ENCODE measurements at places on chromosomes 13 and 19. TPM values are rescaled to one million over a fixed set of nuclear protein-coding genes. Genes with fewer than 3 reads are reported as not detected.
A peak's percentile ranks its signal among the peaks of the same experiment; 100 is the strongest.

ZNF230 gene
- 1.7 TPM for total RNA-seq

ZNF468 gene
- total RNA-seq, result 22.1 TPM

ZNF799 gene
- total RNA-seq, result 3.0 TPM

FAM83E gene
- 0.14 TPM for total RNA-seq

SIRT2 gene
- 26.1 TPM for total RNA-seq

RPS28 gene
- total RNA-seq, result 508 TPM

SLC10A2 gene
- not detected for total RNA-seq

OSCAR gene
- not detected for total RNA-seq

FFAR3 gene
- total RNA-seq, result not detected

ASPDH gene
- not detected for total RNA-seq

LYPD3 gene
- 0.98 TPM for total RNA-seq

U2AF2 gene
- 142 TPM for total RNA-seq

CBY2 gene
- total RNA-seq, result not detected

DNA sequence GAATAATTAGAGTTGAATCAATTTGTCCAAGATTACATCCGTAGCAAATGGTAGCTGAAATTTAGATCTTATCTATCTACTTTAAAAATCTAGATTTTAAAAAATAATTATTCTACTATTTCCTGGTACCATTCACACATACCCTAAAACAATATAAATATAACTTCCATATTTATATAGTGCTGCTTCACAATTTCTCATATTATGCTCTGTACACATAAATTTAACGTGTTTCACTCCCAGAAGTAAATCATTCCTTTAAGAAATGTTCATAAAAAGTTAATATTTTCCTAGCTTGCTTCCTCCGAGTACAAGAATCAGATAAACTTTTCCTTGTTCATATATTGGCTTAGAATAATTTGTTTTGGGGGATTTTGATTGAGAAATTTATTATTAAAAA is 857.0 kb upstream of the SPRY2 start:
- no peak for DNase-seq

DNA sequence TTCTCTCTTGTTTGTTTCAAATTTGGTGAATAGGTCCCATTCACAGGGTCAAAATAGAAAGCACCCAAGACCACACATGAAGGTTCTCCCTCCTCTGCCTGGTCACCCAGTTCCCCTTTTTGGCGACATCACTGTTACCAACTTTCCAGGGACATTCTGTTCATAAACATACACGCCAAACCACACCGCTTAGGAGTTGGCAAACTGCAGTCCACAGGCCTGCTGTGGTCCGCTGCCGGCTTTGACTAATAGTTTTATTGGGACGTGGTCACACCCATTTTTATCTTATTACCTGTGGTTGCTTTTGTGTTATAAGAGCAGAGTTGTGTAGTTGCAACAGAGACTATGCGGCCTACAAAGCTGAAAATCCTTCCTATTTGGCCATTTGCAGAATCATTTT is 24.2 kb downstream of the UHRF1 start:
- no peak for DNase-seq

- DNase-seq, result no peak
Measured at GRCh38 chr13:39599842-39600241, 3.2 kb downstream of the LHFPL6 start.

- no peak for DNase-seq
Measured at GRCh38 chr13:74074723-74075122, 59.5 kb downstream of the KLF12 start.

DNA sequence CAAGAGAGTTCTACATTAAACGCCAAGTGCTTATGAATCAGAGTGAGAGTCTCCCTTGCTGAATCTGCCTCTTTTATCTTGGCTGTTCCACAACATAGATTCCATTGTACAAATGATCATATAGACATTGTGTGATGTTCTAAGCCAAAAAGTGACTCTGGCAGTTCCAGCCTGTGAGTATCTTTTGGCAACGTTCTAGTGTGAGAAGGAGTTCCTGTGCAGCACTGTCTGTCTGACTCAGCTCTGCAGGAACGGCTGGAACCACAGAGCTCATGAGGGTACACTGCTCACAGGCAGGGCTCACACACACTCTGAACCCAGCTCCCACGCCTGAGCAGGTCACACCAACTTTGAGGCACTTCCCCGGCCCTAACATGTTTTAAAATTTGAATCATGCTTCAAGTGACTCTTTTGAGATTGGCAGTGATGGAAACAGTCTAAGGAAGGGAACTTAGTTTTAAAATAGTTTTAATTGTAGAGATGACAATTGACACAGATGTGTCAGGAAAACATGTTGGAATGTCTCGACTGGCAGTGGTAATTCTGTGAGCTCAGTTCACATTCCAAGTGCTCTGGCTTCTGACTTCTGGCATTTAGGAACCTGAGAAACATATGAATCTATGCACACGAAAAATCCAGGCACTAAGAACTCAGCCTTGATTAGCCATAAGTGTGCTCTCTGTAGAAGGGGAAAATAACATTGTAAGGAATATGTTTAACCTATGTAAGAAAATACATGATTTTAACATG is 272.0 kb downstream of the UQCRFS1 start:
- DNase-seq, result no peak

GRCh38 chr19:15280915-15281683 is 48.9 kb upstream of the EPHX3 start:
- peak; percentile 69 for DNase-seq

DNA sequence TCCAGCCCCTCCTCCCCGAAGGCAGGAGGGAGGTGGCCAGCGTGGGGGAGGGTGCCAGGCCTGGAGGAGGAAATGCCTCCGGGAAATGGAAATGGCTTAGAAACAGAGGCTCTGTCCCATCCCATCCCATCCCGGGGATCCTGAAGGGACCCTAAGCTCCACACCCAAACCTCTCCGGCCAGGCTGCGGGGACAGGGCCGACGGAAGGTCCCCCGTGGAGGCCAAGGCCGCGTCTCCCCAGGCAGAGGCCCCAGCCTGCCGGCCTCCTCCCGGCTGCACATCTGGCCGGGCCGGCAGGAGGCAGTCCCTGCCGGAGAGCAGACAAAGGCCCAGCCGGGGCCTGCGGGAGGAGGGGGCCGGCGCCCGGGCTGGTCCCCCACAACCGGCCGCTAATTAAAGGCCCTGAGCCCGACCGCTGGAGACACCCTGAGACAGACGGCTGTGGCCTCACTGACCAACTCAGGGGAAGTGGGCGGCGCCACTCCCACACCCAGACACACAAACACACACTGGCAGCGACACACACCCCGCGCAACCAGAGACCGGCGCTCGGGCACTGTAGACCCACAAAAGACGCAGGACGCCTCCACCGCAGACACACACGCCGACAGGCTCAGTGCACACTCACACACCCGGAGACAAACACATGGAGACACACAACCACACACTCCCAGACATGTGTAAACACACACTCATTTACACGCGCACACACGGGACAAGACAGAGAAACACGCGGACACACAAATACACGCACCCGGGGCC is 1.1 kb downstream of the ADAMTS10 start:
- no peak for DNase-seq

- no peak for DNase-seq
Measured at GRCh38 chr19:2759362-2759761, 19.5 kb upstream of the SLC39A3 start.

- DNase-seq, result no peak
Measured at GRCh38 chr13:38444904-38445303, 95.3 kb downstream of the UFM1 start.

DNA sequence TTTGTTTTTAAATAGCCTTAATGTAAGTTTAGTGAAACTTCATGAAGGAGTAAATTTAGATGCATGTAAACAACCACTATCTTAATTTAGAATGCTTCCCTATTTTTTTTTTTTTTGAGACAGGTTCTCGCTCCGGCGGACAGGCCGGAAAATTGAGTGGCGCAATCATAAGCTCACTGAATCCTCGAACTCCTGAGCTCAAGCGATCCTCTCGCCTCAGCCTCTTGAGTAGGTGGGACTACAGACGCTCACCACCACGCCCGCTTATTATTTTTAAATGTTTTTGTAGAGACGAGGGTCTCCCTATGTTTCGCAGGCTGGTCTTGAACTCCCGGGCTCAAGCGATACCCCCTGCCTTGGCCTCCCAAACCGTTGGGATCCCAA is 1.6 kb downstream of the TEX30 start:
- no peak for DNase-seq

- DNase-seq, result no peak
Measured at GRCh38 chr19:15249972-15250639, 17.9 kb upstream of the EPHX3 start.

GRCh38 chr13:40223585-40223984 is 442.9 kb downstream of the FOXO1 start:
- no peak for DNase-seq

DNA sequence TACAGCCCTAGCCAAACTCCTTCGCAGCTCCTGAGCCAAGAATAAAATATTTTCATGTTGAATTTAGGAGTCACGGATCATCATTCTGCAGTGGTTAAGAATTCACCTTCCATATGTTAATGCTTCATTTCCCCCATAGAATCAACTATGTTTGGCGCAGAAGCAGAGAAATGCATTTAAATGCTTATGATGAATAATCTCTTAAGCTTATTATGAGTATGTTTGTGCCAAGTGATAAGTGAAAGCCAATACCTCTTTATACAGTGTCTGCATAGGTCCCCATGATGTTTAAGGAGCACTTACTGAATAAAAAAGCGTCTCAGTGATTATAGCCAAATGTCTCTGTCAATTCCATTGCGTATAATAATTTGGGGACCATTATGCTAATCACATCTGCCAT is 32.7 kb upstream of the POMP start:
- DNase-seq, result no peak

- DNase-seq, result no peak
Measured at GRCh38 chr13:25375727-25376358, 4.1 kb downstream of the ATP8A2 start.

- no peak for DNase-seq
Measured at GRCh38 chr13:76656056-76656455, 230.1 kb downstream of the KCTD12 start.

DNA sequence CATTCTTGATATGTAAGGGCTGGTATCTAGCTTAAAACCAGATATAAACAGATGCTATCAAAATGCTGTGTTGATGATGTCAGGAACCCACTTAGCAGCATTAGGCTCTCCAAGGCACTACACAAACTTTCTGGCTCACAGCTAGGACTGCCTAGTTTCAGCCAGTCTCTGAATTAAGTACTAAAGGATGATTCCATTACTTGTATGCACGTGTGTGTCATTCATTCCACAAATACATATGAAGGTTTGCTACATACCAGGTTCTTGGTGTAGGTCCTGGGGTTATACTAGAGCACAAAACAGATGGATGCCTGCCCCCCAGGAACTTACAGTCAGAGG is 151.5 kb downstream of the RGCC start:
- DNase-seq, result no peak

DNA sequence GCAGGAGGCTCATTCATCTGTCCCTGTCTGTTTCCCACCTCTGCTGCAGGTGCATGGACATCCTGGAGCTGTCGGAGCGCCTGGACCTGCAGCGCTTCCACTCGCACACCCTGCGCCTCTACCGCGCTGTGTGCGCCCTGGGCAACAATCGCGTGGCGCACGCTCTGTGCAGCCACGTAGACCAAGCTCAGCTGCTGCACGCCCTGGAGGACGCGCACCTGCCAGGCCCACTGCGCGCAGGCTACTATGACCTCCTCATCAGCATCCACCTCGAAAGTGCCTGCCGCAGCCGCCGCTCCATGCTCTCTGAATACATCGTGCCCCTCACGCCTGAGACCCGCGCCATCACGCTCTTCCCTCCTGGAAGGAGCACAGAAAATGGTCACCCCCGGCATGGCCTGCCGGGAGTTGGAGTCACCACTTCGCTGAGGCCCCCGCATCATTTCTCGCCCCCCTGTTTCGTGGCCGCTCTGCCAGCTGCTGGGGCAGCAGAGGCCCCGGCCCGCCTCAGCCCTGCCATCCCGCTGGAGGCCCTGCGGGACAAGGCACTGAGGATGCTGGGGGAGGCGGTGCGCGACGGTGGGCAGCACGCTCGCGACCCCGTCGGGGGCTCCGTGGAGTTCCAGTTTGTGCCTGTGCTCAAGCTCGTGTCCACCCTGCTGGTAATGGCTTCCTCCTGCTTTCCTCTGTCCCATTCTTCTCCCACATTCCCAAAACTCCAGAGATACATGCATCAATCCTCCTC is 52.2 kb downstream of the RYR1 start:
- no peak for DNase-seq

GRCh38 chr13:87878706-87879105 is 207.5 kb downstream of the SLITRK5 start:
- no peak for DNase-seq

DNA sequence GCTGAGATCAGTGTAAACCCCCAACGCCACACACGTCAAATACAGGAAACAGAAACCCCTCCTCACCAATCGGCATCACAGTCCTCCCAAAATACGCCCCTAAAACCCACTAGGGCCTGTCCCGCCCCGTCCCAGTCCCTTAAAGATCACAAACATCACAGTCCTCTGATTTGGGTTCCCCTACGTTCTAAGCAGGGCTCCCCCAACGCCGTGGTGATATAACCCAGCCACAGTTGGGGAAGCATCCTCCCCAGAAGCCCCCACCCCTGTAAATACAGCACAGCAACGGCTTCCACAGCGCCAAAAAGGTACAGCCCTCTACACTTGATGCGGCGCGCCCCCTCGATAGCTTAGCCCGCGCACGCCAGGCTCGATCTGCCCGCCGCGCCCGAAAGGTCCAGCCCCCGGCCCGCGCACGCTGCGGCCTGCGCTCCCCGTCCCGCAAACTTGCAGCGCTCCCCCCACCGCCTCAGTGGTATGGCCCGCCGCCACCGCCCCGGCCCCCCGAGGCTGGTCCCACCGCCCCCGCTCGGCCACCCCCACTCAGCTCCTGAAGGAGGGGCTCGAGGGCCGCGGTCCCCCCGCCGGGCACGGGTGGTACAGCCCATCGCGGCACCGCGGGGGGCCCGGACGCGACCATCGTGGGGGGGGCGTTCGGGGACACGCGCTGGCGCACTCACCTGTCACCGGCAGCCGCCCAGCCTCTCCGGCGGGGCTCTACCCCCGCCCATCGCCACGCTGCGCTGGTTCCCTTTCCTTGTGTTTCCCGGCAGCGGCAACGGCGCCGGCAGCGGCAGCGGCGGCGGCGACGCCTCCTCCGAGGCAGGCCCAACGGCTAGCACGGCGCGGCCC is at the start of gene AKT2:
Gene AKT2, minus strand, starts transcription at position 845 of the 852 bp plus-strand sequence. CDS start 20,078 bp downstream, outside the sequence.
- no peak for DNase-seq

DNA sequence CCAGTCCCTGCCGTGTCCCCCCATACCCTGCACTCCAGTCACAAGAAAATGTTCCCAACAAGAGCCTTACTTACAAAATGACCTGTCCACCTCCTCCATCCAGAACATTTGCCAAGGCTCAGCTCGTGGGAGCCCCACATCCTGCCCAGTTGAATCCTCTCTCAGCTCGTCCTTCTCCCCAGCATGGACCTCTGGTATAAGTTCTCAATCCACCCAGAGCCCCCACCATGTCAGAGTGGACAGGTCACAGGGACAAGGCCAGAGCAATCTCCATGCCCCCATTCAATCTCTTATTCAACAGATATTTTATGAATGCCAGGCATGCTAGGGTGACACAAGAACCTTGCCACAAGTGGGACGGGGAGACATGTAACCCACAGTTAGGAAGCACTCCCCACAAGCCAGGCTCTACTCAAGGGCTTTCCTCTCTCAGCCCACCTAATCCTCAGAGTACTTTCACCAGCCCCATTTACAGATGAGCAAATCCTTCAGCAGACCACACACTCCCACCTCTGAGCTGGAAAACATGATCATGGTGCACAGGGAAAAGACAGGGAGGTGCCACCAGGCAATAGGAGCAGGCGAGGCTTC is 15.1 kb downstream of the DEDD2 start:
- DNase-seq, result no peak
